Activated CD4-positive, alpha-beta T cell treated with anti-CD3 and anti-CD28 coated beads, Interleukin-2, amount 50 U/mL, for 48 hours (primary cell): ENCODE measurements at places on chromosomes 5 and 9.

DNA sequence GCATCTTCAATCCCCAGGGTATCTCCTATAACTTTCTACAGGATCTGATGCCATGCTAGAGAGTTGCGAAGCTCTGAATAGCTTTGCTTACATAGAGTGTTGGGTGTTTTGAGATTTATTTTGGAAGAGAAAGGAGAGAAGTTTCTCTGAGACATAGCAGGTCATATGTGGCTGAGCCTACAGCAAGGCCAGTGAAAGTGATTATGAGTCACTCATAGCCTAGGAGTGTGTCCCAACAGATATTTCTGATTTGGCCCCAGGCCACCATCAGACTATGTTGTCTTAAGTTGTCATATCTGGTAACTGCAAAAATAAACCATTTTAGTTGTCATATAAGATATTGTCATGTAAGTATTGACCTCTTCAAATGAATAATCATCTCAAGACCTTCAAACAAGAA, 132.0 kb upstream of the RAI14 start:
- no peak for DNase-seq

DNA sequence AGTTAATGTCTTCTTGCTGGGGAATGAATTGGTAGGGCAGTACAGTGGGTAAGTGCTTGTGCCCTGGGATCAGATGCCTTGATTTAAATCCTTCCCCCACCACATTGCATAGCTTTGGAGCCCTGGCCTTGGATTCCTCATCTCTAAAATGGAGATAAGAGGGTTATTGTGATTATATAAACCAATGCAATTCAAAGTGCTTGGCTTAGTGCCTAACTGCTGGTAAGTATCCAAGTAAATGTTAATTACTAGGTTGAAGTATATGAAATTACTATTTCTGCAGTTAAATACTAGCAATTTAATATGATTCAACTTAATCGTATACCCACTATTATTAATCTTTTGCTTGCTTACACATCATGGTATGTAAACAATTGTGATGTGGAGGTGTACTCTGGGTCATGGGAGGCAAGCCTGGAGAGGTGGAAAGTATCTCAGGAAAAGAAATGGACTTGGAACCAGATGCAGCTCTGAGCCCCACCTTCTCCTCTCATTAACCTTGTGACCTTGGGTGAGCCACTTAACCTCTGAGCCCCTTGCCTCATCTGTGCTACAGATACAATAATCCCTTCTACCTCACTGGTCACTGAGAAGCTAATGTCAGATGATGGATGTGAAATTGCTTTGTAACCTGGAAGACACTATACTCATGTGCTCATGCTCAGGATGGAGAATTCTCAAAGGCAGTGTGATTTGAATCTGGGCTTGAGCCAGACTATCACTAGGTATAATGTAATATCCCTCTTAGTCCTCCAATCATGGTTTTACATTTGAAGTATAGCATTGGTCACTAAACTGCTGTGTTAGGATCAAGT, 23.8 kb downstream of the NEUROG1 start:
- no peak for DNase-seq

GRCh38 chr5:92945605-92946097, 635.4 kb downstream of the NR2F1-AS1 start:
- no peak for DNase-seq

DNA sequence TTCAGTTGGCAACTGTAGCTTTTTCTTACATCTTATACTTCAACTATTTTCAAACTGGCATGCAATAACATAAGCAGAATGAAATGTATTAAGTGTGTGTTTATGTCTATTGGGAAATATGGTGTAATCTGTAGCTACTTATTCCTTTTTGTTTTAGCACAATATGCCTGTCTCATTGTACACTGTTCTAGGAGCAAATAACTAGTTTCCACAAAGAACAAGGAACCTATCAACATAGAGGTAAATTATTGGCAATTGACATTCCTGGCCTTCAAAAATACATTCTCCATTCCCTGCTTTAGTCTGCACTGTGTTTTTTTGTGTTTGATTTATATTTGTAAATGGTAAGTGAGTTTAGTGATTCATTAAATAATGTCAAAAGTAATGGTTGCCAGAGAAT, 75.7 kb downstream of the FBXL7 start:
- DNase-seq, result no peak

GRCh38 chr9:18330401-18331309, 143.3 kb upstream of the ADAMTSL1 start:
- no peak for DNase-seq

GRCh38 chr9:103902263-103902662, 191.8 kb upstream of the SMC2 start:
- no peak for DNase-seq

DNA sequence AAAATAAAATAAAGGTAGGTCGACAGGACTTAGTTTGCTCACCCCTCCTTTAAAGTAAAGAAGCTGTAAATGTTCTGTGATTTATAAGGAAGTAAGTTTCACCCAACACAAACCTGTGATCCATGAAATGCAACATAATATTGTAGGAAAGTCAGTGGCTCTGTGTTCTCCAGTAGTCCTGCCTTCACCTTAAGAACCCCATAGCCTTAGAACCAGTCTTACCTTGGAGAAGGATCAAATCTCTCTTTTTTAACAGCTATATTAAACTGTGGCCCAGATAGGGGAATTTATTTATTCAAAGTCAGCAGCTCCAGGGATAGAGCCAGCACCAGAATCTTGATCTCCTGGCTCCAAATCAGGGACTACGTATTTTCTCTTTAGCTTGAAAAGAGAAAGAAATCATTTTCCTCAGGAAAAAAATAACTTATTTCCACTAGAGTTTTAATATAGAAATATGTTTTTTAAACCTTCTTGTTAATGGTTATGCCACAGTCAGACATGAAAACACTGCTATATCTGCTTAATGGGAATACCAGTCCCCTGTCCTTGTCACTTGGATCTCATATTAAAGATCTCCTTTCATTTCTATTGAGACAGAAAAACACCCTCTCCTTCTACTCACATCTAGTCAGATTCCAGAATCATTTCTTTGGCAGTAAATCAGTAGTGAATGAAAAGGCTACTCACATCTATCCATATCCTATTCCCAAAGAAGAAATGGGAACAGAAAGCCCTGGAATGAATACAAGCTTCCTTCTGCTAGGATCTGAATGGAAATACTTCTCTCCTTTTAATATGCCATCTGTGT, 269.2 kb upstream of the TNC start:
- no peak for DNase-seq

DNA sequence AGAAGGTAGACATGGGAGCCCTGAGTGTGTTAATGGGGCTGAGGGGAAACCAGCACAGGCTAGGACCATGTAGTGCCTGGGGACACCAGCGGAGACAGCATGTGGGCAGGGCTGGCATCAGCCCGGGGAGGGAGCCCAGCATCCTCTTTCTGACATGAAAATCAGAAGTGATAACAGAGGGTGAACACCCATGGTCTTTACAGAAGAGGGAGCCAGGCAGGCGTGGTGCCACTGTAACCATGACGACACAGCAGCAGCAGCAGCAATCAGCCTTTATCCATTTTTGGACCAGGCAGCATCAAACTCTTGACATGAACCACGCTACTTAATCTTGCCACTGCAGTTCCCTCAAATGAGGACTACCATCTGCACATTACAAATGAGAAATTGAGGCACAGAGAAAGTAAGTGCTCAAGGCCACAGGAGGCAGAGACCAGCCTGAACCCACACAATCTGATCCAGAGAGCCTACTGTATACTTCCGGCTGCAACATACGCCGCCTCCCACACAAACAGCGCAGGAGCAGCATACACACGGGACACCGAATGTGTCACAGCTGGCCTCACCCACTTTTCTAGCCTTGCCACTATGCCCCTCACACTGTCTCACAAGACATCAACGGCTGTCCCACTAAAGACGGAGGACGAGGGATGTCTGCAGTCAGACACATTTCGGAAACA, 23.8 kb downstream of the CAMSAP1 start:
- no peak for DNase-seq
